Activated CD4-positive, alpha-beta T cell treated with anti-CD3 and anti-CD28 coated beads, Interleukin-2, amount 10 ng/mL, durations not matched to agents 7 days and 5 days (primary cell): ENCODE measurements at places on chromosomes 3 and 15.

DNA sequence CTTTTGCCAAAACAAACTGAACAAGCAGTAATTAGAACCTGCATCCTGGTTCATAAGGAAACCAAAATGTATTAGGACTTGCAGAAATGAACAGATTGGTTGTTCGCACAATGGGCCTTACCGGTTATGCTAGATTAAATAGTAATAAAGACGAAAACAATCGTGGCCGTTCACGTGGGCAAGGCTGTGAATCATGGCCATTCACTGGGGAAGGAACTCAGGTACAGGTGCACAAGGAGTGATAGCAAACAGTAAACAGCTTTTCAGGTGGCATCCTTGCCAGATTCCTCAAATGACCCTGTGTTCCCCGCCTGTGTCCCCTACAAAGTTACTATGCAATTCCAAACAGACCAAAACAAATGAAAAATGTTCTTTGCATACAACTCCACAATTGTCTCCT, 8.2 kb downstream of the LRIG1 start:
- DNase-seq = no peak
- no peak overlapping the region for H3K27ac ChIP-seq
- H3K4me3 ChIP-seq = no peak overlapping the region
- H3K27me3 ChIP-seq = peaks cover 2% of the 10 kb centered on the region

- no peaks in the 10 kb centered on the region for H3K4me1 ChIP-seq
- no peak overlapping the region for H3K27ac ChIP-seq
- H3K27me3 ChIP-seq = no peaks in the 10 kb centered on the region
- H3K4me3 ChIP-seq = no peak overlapping the region
- no peak for DNase-seq
- no peaks in the 10 kb centered on the region for H3K36me3 ChIP-seq
Observed at GRCh38 chr3:125651244-125651643, 55.9 kb upstream of the OSBPL11 start.

GRCh38 chr15:34360298-34360697, 6.7 kb downstream of the LPCAT4 start:
- H3K4me3 ChIP-seq = no peak overlapping the region
- H3K36me3 ChIP-seq = peaks cover 55% of the 10 kb centered on the region
- H3K27ac ChIP-seq = no peak overlapping the region
- H3K27me3 ChIP-seq = no peaks in the 10 kb centered on the region

GRCh38 chr3:119937229-119937628, 155.3 kb downstream of the NR1I2 start:
- no peaks in the 10 kb centered on the region for H3K27me3 ChIP-seq
- peak overlapping the region; percentile 53 for H3K4me3 ChIP-seq
- peaks cover 8% of the 10 kb centered on the region for H3K36me3 ChIP-seq

- H3K4me3 ChIP-seq = no peak overlapping the region
- H3K27me3 ChIP-seq = no peaks in the 10 kb centered on the region
- peaks cover 4% of the 10 kb centered on the region for H3K36me3 ChIP-seq
Observed at GRCh38 chr15:60072826-60073465, 68.8 kb downstream of the FOXB1 start.

DNA sequence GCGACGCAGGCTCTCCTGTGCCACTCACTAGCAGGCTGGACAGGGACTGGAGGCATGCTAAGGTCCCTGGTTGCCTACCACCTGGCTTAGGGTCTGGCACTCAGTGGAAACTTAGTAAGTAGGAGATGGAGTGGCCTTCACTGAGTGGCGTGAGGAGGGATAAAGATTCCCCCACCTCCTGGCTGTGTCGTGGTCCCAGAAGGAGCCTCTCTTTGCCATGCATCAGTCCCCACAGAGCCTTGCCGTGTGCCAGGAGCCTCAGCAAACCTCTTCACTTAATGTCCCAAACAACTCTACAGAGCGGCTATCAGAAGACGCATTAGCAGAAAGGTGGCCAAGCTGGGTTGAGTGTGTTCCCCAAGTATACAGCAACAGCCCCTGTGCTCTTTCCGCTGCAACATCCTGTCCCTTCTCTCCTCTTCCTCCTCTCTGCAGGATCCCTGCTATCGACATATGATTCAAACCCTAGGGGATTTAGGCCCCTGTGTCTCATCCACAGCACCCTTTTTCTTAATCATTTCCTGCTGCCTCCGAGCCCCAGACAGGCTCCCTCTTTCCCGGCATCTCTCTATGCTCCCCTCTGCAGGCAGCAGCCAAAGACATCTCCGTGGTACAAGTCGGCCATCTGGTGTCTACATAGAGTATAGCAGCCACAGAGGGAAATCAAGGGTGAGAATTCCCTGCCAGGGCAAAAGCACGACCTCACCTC, 66.7 kb downstream of the SLC6A1 start:
- peak; percentile 41 for DNase-seq
- no peaks in the 10 kb centered on the region for H3K4me1 ChIP-seq
- H3K4me3 ChIP-seq = no peak overlapping the region

DNA sequence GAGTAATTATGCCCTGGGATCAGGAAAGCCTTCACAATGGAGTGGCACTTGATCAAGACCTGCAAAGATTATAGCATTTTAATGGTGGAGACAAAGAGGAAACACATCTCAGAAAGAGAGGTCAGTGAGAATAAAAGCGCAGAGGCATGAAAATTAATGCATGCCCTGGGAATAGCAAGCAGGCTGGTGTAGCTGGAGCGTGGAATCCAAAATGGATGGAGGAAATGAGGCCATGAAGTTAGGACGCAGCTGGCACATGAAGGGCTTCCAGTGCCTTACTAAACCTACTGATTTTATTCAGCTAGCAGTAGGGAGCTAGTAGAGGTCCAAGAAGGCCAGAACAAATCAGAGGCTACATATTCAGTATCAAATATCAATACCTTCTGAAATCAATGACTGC, 38.1 kb downstream of the TMEM212 start:
- H3K36me3 ChIP-seq = no peaks in the 10 kb centered on the region
- H3K27ac ChIP-seq = no peak overlapping the region
- DNase-seq = no peak
- peaks cover 24% of the 10 kb centered on the region for H3K27me3 ChIP-seq
- H3K4me1 ChIP-seq = no peaks in the 10 kb centered on the region

DNA sequence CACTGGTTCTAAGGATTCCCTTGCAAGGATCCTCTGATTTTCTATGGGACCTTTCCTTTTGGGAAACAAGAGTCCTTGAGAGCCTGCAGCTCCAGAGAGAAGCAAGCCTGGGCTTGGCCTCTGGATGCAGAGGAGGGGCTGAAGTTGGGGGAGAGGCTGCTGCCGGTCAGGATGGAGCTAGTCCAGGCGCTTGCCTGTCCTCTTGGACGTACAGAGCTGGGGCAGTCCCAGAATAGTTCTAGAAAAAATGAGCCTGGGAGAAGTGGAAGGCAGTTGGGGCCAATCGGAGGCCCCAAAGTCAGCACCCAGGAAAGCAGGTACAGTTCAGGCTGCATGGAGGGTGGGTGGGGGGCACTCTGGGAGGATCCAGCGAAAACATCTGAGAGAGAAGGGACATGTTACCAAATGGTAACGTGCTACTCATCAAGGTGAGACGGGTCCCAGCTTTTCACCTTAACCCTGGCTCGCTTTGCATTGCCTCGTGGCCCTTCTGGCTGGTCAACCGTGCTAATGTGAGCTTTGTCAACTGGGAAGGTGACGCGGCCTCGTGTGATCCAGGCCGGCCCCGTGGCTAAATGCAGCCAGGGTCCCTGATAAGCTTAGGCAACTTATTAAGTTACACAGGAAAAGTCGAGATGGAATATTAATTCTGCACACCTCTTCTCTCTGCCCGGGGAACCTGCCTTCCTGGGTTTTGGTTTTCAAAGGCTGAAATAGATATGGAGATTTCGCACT, 38.7 kb upstream of the MAGEF1 start:
- peaks cover 5% of the 10 kb centered on the region for H3K27me3 ChIP-seq
- no peak for DNase-seq
- H3K4me1 ChIP-seq = peaks cover 12% of the 10 kb centered on the region
- no peaks in the 10 kb centered on the region for H3K36me3 ChIP-seq

DNA sequence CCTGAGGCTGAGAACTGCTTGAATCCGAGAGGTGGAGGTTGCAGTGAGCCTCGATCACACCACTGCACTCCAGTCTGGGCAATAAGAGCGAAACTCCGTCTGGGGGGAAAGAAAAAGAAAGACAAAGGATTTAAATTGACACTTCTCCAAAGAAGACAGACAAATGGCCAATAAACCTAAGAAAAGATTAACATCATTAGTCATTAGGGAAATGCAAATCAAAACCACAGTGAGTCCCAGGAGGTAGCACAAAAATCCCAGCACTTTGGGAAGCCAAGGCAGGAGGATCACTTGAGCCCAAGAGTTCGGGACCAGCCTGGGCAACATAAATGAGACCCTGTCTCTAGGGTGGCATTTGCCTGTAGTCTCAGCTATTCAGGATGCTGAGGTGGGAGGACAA, 12.6 kb downstream of the CLPX start:
- H3K27ac ChIP-seq = no peak overlapping the region
- no peak overlapping the region for H3K4me3 ChIP-seq
- H3K36me3 ChIP-seq = peaks cover 20% of the 10 kb centered on the region
- no peaks in the 10 kb centered on the region for H3K27me3 ChIP-seq

- no peaks in the 10 kb centered on the region for H3K36me3 ChIP-seq
- peaks cover 19% of the 10 kb centered on the region for H3K27me3 ChIP-seq
- H3K4me1 ChIP-seq = peaks cover 10% of the 10 kb centered on the region
Observed at GRCh38 chr3:46901061-46901460, 23.5 kb downstream of the PTH1R start.

GRCh38 chr3:197017003-197017402, 12.6 kb downstream of the MELTF start:
- no peaks in the 10 kb centered on the region for H3K4me1 ChIP-seq
- no peak overlapping the region for H3K4me3 ChIP-seq
- no peak overlapping the region for H3K27ac ChIP-seq
- peaks cover 3% of the 10 kb centered on the region for H3K27me3 ChIP-seq
- no peak for DNase-seq

- H3K4me1 ChIP-seq = peaks cover 8% of the 10 kb centered on the region
- H3K4me3 ChIP-seq = no peak overlapping the region
- H3K27ac ChIP-seq = no peak overlapping the region
- no peaks in the 10 kb centered on the region for H3K27me3 ChIP-seq
- H3K36me3 ChIP-seq = peaks cover 96% of the 10 kb centered on the region
Observed at GRCh38 chr3:122716667-122717066, 36.0 kb downstream of the PARP14 start.

GRCh38 chr15:67105065-67105951, 39.9 kb downstream of the SMAD3 start:
- no peak overlapping the region for H3K4me3 ChIP-seq
- no peaks in the 10 kb centered on the region for H3K27me3 ChIP-seq
- peak overlapping the region; percentile 44 for H3K27ac ChIP-seq
- H3K4me1 ChIP-seq = peaks cover 25% of the 10 kb centered on the region
- no peak for DNase-seq
